ENCODE measurements at places on chromosomes 7 and 10.

- peak; percentile 55 for DNase-seq
Measured at GRCh38 chr7:18693406-18693805, 197.9 kb downstream of the HDAC9 start.

DNA sequence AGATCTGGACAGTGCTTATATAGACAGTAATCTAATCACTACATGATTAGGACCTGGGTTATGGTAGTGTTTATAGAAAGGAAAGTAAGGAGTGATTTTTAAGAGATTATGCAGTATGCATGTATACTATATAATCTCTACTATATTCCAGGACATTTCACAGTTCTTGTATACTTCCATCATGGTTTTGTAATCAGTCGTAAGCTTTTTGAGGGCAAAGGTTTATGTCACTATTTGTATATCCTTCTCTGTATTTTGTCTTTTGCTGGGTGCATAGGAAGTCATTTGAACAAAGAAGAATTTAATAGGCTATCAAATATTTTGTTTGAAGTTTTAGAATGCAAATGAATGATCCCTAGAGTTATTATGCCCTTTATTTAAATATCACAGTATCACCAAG, 39.2 kb downstream of the RSBN1L start:
- no peak for DNase-seq

GRCh38 chr10:8133146-8133545, 78.7 kb downstream of the GATA3 start:
- DNase-seq, result no peak

DNA sequence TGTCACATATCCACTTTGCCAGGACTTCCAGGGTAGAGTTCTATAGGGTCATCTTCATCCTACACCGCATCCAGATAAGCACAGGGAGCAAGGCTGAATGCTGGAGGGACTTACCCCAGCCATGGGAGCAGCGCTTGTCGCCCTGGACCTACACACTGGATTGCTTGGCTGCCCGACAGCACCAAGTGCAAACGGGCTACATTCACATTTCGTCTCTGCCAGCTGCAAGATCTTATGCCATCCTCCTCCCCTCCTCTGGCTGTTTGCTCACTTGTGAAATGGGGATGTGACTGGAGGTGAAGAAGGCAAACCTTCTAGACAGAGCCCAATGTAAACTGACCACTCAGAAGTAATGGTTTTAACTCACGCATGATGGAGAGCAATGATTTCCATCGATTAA, 1.0 kb downstream of the DDC start:
- DNase-seq, result no peak

DNA sequence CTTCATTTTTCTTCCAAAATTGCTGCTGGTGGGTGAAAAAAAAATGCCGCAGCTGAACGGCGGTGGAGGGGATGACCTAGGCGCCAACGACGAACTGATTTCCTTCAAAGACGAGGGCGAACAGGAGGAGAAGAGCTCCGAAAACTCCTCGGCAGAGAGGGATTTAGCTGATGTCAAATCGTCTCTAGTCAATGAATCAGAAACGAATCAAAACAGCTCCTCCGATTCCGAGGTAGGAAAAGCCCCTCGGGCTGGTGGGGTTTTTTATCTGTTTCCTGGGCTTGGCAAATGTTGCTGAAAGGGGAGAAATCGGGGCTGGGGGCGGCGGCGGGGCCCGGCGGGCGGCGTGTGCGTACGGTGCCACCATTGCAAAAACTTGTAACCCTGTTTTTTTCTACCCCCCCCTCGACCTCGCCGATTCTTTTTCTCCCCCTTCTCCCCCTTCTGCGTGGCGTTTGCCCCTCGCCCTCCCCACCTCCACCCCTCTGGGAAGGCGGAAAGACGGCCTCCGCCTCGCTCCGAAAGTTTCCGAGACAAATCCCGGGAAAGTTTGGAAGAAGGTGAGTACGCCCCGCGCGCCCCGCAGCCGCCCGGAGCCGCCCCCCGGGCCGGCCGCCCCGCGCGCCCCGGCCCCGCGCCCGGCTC, 789 bp downstream of the TCF7L2 start:
- no peak for DNase-seq

DNA sequence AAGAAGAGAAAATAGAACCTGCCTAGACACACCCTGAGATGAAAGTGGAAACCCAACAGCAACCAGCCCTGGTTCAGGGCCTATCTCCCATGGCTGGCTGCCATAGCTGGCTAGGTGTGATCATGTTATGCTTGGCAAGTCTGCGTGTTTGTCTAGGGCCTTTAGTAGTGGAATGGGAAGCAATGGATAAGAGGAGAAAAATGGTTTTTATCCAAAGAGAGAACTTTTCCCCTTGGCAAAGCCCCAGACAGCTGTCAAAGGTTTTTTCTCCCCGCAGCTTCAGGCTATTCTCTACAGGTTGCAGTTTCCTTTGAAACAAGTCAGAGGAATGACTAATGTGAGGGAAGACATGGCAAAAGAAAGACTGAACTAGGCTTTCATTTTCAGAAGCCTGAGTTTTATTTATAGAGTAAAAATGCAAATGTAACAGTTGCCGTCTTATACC, 161.5 kb downstream of the SEMA3D start:
- DNase-seq, result peak; percentile 17

GRCh38 chr10:122098924-122099323, 110.0 kb downstream of the TACC2 start:
- DNase-seq, result peak; percentile 74

DNA sequence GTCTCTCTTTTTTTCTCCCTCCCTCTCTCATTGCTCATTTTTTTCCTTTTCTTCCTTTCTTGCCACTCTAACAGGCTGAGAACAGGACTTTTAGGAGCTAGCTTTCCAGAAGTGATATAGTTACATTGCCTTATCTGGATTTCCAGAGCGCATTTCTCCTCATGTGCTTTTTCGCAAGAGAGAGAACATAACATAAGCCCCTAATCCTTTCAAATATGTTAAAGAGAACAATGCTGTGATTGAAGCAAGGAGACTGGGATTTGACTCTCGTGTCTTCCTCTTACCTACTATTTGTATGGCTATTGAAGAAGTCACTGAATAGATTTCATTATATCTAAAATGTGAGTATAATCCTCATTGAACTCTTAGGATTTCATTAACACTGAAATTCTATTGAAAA, 101.2 kb upstream of the PRPS1L1 start:
- DNase-seq, result no peak

DNA sequence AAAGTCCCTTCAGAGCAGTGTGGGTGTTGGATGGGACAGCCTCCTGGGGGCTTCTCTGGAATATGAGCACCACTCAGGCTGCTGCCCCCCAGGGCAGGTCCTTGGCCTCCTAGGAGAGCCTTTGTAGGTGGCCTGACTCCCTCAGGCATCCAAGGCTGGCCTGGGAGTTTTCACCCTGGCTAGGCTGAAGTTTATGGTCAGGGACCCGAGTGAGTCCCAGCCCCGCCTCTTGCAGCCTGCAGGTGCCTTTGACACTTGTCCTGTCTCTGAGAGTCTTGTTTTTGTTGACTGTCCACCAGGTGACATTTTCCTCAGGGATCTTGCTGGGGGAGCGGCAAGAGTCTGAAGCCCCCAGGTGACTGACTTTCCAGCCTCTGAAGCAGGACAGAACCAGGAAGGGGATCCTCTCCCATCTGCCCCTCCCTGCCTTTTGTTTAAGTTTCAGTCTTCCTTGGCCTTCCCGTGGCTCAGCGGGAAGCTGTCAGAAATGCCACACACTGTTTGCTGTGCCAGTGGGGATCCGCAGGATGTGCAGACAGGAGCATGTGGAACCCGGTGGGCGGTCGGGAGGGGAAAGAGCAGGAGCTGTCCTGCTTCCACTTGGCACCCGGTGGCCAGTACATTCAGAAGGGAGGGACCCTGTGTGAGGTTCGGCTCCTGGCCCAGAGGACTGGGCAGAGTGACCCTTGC, 59.5 kb downstream of the LRRC18 start:
- no peak for DNase-seq

- no peak for DNase-seq
Measured at GRCh38 chr10:55232553-55232952, 431.5 kb upstream of the PCDH15 start.

DNA sequence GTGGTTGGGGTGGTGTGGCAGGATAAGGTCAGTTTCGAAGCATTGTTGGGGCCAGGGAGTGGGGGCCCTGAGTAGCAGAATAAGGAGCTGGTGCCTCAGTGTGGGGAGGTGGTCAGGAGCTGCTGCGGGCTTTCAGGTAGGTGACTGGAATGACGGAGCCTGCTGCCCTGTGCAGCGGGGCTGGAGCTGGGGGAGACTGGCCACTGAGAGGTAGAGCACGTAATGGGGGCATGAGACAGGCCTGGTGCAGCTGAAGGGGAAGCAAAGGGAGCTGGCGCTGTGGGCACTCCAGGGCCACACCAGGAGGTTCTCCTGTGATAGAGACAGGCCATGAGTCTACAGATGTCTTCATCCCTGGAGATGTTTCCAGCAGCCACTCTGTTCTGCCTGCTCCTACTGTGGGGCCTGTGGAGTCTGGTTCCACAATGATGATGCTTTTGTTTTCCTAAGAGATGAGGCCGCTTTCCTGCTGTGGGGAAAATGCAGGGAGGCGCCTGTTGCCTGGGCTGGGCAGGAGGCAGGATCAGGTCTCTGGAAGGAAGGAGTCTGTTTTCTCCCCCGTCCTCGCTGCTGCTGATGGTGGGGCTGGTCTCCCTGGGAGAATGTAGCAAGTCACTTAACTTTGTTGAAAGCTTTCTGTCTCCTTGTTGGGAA, 31.1 kb downstream of the NUB1 start:
- DNase-seq, result no peak

DNA sequence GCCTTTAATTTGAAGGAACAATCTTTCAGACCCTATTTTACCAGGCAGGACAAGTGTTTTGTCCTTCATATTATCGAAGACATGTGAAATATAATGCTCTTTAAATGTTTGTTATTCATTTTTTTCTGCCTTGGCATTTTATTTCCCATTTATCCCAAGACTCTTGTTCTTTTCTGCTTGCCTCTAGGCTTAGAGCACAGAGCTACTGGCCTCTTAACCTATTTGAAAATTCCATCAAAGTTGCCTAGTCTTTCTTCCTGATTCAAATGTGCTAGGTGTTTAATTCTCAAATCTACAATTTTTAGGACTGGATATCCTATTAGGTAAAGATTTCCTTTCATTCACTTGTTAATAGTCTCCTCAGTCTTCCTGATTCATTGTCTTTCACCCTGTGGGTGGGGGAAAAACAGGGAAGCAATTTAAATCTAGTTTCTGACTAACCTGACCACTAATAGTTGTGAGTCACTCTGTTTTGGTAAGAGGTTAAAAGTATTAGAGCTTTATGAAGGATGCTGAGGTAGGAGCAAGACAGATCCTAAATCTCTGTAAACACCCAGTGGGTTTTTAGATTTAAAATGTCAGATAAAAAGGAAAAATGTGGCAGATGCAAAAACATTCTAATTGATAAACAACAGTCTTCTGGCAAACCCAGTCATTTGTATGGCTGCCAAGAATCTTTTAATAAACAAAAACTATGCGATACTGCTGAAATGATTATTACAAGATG, 1.5 kb downstream of the LIPK start:
- DNase-seq, result no peak

DNA sequence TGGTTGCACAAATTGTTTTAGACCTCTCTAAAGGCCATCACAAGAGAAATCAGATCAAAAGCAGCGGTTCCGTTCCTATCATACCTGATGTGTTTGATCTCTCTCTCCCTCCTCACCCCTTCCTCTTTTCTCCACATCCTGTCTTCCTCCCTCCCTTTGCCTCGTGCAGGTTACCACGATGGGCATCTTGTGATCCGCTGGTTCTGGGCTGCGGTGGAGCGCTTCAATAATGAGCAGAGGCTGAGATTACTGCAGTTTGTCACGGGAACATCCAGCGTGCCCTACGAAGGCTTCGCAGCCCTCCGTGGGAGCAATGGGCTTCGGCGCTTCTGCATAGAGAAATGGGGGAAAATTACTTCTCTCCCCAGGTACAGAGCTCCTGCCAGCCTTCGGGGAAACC, 28.5 kb upstream of the STK17A start:
- no peak for DNase-seq

DNA sequence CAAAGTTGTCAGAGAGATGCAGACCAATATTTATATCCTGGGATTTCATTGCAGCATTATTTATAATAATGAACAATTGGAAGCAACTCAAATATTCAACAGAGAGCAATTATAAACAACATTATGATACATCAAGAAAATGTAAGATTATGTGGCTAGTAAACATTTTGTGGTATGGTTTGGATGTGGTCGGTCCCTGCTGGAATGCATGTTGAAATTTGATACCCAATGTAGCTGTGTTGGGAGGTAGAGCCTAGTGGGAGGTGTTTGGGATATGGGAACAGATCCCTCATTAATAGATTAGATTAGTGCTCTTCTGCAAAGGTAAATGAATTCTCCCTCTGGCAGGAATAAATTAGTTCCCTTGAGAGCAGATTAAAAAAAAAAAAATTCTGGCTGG, 350.9 kb downstream of the ANKRD30A start:
- no peak for DNase-seq

DNA sequence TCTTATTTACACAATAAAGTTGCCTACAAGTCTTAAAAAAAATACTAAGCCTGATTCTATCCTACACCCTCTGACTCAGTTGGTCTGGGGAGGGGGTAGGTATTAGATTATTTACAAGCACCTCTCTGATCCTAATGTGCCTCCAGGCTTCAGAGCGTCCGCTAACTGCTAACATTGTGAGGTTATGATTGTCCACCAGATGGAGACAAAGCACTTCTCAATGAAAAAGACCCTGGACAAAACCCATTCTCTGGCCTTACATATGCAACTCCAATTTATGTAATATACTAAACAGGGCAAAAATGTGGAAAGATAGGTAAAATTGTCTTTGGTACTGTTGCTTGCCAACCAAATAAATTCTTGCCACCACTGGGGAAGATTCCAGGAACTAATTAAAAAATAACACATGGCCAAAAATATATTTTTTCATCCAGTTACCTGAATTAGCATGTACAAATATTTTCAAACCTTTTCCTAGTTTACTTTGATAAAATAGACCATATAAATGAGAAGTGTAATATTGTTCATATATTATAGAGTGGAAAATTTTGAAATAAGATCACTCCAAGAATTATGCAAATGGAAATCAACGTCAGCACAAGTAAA, 92.4 kb downstream of the KIF20B start:
- peak; percentile 51 for DNase-seq

DNA sequence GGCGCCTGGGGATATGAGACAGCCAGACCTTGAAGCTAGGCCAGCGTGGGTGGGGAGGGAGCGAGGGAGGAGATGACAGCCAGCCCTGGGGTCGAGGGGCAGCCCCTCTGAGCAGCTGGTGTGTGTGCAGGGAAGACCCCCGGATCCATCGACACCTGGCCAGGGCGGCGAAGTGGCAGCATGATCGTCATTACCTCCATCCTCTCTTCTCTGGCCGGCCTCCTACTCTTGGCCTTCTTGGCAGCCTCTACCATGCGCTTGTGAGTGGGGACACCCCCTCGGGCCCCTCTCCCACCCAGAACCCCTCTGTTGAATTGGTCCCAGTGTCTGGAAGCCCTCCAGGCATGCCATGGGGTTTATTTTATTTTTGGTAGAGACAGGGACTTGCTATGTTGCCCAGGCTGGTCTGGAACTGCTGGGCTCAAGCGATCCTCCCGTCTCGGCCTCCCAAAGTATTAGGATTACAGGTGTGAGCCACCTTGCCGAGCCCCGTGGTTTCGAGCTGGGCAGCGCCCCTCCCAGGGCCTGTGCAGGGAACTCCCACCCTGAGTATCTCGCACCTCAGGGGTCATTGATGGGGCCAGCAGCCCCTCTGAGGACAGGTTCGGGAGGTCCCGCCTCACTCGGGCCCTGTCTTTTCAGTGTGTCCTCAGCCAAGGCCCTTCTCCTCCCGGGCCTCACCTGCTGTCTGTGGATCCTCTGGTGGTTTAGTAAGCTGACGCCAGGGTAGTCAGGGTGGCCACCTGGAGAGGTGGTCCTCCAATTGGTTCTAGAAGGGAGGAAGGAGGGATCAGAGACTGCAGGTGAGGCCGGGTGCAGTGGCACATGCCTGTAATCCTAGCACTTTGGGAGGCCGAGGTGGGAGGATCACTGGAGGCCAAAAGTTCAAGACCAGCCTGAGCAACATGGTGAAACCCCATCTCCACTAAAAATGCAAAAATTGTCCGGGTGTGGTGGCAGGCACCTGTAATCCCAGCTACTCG, 3.8 kb downstream of the UPK3B start:
- DNase-seq, result no peak
